ENCODE measurements at places on chromosomes 12 and 14.

DNA sequence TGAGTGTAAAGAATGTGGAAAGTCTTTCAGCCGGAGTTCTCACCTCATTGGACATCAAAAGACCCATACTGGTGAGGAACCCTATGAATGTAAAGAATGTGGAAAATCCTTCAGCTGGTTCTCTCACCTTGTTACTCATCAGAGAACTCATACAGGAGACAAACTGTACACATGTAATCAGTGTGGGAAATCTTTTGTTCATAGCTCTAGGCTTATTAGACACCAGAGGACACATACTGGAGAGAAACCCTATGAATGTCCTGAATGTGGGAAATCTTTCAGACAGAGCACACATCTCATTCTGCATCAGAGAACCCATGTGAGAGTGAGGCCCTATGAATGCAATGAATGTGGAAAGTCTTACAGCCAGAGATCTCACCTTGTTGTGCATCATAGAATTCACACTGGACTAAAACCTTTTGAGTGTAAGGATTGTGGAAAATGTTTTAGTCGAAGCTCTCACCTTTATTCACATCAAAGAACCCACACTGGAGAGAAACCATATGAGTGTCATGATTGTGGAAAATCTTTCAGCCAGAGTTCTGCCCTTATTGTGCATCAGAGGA is 25.1 kb upstream of the ZNF268 start:
- H3K36me3 ChIP-seq, result peaks cover 61% of the 10 kb centered on the region
- no peak overlapping the region for H3K4me3 ChIP-seq
- no peak for DNase-seq
- H3K27me3 ChIP-seq, result no peaks in the 10 kb centered on the region
- no peak overlapping the region for H3K27ac ChIP-seq

DNA sequence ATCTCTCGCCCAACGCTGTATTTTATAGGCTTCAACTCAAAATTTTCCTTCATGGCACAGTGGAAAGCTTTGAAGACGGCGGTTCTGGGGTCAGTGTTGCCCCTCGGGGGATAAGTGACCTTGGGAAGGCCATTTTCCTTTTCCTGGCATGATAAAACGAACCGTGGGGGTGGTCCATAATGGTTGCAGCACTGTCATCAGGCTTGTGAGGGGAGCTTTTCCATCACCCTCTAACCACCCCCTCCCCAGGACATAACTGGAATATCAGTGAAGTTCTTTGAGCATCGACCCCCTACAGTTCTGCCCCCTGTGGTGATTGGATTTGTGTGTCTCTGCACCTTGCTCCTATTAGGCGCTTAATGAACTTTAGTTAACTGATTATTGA is 16.0 kb downstream of the FOS start:
- H3K4me3 ChIP-seq, result peak overlapping the region; percentile 63
- H3K27me3 ChIP-seq, result peaks cover 50% of the 10 kb centered on the region
- no peak overlapping the region for H3K27ac ChIP-seq
- peaks cover 25% of the 10 kb centered on the region for H3K4me1 ChIP-seq
- no peak for DNase-seq

DNA sequence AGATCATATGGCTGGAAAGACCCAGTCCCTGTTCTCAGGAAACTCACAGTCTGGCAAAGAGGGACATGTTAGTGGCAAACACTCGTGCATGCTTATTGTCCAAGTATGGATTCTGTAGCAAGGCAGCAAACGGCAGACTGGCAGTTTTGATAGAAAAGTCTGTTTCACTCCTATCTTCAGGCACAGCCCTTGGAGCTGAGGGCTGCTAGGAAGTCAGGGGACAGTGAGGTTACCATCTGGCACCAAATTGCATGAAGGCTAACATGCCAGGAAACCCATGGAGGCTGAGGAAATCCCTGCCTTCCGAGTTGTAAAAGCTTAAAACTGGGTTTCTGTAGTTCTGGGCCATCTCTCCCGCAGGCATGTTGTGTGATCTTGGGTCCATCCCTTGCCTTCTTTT is 32.9 kb downstream of the CALM1 start:
- no peaks in the 10 kb centered on the region for H3K4me1 ChIP-seq
- no peak overlapping the region for H3K4me3 ChIP-seq
- DNase-seq, result no peak
- no peaks in the 10 kb centered on the region for H3K36me3 ChIP-seq
- H3K27ac ChIP-seq, result no peak overlapping the region

GRCh38 chr14:68622856-68623255 is 170.0 kb downstream of the ZFP36L1 start:
- H3K36me3 ChIP-seq, result peaks cover 5% of the 10 kb centered on the region
- H3K27ac ChIP-seq, result no peak overlapping the region
- peaks cover 4% of the 10 kb centered on the region for H3K4me1 ChIP-seq
- H3K4me3 ChIP-seq, result no peak overlapping the region

GRCh38 chr12:113051759-113052158 is 4.8 kb upstream of the DTX1 start:
- H3K27ac ChIP-seq, result no peak overlapping the region
- H3K4me1 ChIP-seq, result peaks cover 4% of the 10 kb centered on the region
- H3K4me3 ChIP-seq, result no peak overlapping the region
- DNase-seq, result no peak
- peaks cover 44% of the 10 kb centered on the region for H3K27me3 ChIP-seq

- no peaks in the 10 kb centered on the region for H3K36me3 ChIP-seq
- H3K4me3 ChIP-seq, result no peak overlapping the region
- no peaks in the 10 kb centered on the region for H3K4me1 ChIP-seq
- no peak overlapping the region for H3K27ac ChIP-seq
Observed at GRCh38 chr14:55781046-55781445, 201.0 kb downstream of the KTN1 start.

- H3K4me3 ChIP-seq, result no peak overlapping the region
- peaks cover 3% of the 10 kb centered on the region for H3K27me3 ChIP-seq
- H3K27ac ChIP-seq, result no peak overlapping the region
- no peaks in the 10 kb centered on the region for H3K4me1 ChIP-seq
- no peaks in the 10 kb centered on the region for H3K36me3 ChIP-seq
Observed at GRCh38 chr12:5335069-5335468, 96.8 kb upstream of the NTF3 start.

- H3K4me1 ChIP-seq, result no peaks in the 10 kb centered on the region
- H3K4me3 ChIP-seq, result no peak overlapping the region
- DNase-seq, result no peak
- H3K27me3 ChIP-seq, result no peaks in the 10 kb centered on the region
- H3K36me3 ChIP-seq, result no peaks in the 10 kb centered on the region
- no peak overlapping the region for H3K27ac ChIP-seq
Observed at GRCh38 chr12:58887068-58887467, 33.2 kb downstream of the LRIG3 start.

GRCh38 chr14:55874785-55875184 is 243.4 kb upstream of the PELI2 start:
- peaks cover 19% of the 10 kb centered on the region for H3K27me3 ChIP-seq
- H3K36me3 ChIP-seq, result no peaks in the 10 kb centered on the region
- DNase-seq, result no peak
- H3K4me3 ChIP-seq, result no peak overlapping the region
- H3K4me1 ChIP-seq, result no peaks in the 10 kb centered on the region

DNA sequence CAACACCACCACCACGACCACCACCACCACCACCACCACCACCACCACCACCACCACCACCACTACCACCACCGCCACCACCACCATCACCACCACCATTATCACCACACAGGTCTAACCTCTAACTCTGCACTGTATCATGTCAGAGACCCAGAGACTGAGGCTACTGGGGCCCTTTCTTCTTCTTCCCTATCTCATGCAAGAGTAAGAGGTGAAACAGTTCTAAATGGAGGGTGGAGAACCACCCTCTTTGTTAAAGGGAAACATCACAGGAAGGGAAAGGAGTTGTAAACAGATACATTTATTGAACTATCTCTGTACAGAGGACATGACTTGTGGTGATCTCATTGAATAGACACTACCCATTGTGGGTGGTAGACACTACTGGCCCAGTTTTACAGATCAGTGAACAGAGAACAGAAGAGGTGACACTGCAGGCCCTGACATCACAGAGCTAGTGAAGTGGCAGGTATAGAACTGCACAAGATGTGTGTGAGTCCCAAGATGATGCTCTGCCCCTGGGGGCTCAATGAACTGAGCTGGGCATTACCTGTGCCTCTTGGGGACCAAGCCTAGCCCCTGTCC is 91.6 kb downstream of the FOXN3 start:
- no peak overlapping the region for H3K27ac ChIP-seq
- H3K36me3 ChIP-seq, result peaks cover 39% of the 10 kb centered on the region
- H3K27me3 ChIP-seq, result no peaks in the 10 kb centered on the region
- H3K4me1 ChIP-seq, result peaks cover 21% of the 10 kb centered on the region
- no peak for DNase-seq

DNA sequence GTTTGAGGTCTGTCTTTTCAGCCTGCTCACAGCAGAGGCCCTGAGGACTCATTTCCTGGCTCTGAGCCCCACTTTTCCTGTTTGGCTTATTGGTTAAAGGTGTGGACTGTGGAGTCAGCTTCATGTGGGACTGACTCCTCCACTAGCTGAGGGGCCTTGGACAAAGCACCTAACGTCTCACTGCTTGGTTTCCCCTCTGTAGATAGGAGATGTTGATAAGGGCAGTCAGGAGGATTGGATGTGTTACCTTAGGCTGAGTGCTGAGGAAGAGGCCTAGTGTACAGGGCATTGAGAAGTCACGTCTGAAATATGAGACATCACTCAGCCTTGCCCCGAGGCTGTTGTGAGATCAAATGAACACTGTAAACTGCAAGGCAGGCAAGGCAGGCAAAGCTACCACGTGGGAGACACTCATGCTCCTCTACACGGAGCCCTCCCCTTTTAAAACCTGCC is 27.1 kb upstream of the TCL1A start:
- no peak for DNase-seq
- no peak overlapping the region for H3K27ac ChIP-seq
- peaks cover 4% of the 10 kb centered on the region for H3K36me3 ChIP-seq
- H3K27me3 ChIP-seq, result peaks cover 3% of the 10 kb centered on the region

- no peaks in the 10 kb centered on the region for H3K36me3 ChIP-seq
- no peak overlapping the region for H3K4me3 ChIP-seq
- H3K4me1 ChIP-seq, result no peaks in the 10 kb centered on the region
- no peak for DNase-seq
- no peaks in the 10 kb centered on the region for H3K27me3 ChIP-seq
Observed at GRCh38 chr12:118750666-118751065, 230.7 kb upstream of the SRRM4 start.

DNA sequence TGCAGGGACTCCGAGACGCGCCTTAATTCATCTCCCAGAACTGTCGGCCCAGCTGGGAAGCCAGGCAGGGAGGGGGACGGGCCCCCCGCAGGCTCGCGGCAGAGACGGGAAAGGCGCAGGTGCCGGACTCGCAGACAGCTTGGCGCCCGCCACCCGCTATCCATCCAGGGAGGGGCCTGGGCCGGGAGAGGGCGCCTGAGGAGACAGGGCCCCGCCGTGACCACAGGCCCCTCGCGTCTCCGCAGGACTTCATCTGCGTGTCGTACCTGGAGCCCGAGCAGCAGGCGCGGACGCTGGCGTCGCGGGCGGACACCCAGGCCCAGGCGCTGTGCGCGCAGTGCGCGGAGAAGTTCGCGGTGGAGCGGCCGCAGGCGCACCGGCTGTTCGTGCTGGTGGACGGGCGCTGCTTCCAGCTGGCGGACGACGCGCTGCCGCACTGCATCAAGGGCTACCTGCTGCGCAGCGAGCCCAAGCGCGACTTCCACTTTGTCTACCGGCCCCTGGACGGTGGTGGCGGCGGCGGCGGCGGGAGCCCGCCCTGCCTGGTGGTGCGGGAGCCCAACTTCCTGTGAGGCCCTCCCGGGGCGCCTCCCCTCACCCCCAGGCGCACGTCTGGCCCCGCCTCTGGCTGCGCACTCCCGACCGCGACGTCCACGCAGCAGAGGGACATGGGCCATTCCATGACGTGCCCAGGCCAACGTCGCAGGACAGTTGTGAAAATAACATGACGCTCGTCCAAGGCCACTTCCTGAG is 60.6 kb downstream of the LGMN start:
- peaks cover 28% of the 10 kb centered on the region for H3K36me3 ChIP-seq
- H3K27ac ChIP-seq, result no peak overlapping the region
- peaks cover 10% of the 10 kb centered on the region for H3K4me1 ChIP-seq
- no peak for DNase-seq

- no peak for DNase-seq
- peak overlapping the region; percentile 17 for H3K27ac ChIP-seq
- no peaks in the 10 kb centered on the region for H3K4me1 ChIP-seq
- H3K4me3 ChIP-seq, result no peak overlapping the region
Observed at GRCh38 chr14:33525626-33526025, 425.2 kb downstream of the EGLN3 start.

DNA sequence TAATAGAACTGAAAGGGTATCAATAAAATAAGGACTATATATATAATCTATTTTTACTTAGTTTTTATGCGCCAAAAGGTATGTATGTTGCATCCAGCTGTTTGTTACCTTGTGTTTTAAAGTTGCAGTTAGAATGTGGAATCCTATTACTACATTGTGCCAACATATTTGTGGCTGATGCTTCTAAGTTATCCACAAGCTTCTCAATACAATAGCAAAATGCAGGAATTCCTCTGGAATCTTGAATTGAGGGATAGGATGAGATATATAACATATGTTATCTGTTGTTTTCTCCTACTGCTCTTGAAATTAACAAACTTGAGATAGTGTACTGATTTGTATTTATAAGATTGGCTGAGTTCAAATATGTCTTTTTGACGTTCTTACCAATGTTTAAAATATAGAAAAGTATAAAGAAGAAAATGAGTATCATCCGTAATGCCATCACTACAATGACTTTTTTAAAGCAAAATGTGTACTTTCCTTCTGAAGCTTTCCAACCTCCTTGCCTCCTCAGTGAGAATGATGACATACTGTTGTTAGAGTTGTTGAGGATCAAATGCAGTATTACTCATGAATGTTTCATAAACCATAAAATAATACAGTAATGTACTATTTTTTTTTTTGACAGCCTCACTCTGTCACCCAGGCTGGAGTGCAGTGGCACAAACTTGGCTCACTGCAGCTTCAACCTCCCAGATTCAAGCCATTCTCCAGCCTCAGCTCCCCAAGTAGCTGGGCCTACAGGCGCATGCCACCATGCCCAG is 6.6 kb downstream of the RAP1B start:
- H3K4me3 ChIP-seq, result no peak overlapping the region
- peaks cover 61% of the 10 kb centered on the region for H3K36me3 ChIP-seq

DNA sequence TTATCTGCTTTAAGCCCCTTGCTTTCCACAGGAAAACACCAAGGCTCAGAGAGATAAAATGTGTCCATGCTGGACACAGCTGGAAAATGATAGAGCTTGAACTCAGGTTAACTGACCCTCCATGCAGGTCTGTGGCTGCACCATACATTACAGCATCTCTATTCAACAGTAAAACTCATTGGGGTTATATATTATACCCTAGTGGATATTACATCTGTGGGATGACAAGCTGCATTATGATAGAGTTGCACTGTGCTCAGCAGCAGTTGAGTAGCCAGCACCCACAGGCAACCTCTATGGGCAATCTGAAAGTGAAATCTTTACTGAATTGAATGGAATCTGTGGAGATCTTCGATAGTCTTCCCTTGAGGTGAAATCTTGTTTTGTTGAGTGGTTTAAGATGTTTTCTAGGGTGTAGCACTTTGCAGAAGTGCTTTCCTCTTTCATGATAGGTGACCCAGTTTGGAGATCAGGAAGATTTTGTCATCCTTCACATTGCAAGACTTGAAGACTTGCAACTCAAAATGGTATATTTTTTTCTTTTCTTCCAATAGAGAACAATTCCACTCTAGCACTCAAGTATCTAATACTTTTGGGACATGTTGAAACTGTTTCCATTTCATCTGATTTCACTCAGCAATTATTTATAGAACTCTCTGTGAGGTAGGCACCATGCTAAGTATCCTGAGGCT is 389.2 kb downstream of the RAD51B start:
- H3K4me1 ChIP-seq, result peaks cover 36% of the 10 kb centered on the region
- no peaks in the 10 kb centered on the region for H3K27me3 ChIP-seq
- H3K36me3 ChIP-seq, result peaks cover 2% of the 10 kb centered on the region

- no peak for DNase-seq
- H3K36me3 ChIP-seq, result no peaks in the 10 kb centered on the region
- peaks cover 42% of the 10 kb centered on the region for H3K4me1 ChIP-seq
Observed at GRCh38 chr12:122452701-122453285, 30.3 kb upstream of the CLIP1 start.

All from activated naive CD4-positive, alpha-beta T cell treated with anti-CD3 and anti-CD28 coated beads, Interleukin-2, amount 10 ng/mL, durations not matched to agents 7 days and 5 days (primary cell).